ENCODE measurements at places on chromosomes 2 and 18.
A peak's percentile ranks its signal among the peaks of the same experiment; 100 is the strongest.

GRCh38 chr2:31402388-31402787 is 12.2 kb downstream of the XDH start:
- no peak for DNase-seq

DNA sequence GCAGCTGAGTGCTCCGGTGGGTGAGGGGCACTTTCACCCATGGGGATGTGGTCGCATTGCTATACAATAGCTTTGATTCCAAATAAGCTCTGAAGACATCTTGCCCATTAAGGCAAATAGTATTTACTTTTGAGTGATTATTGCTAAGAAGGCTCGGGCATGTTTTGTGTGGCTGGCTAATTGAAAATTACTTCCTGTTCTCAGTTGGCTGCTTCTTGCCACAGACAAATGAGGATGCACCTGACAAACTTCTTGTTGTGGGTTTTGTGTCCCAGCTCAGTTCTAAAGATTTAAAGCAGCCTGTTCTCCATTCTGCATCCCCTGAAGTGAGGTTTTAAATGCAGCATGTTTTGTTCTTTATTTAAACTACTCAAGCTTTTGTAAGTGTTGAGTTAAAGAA is 88.3 kb downstream of the KCNS3 start:
- DNase-seq, result no peak

DNA sequence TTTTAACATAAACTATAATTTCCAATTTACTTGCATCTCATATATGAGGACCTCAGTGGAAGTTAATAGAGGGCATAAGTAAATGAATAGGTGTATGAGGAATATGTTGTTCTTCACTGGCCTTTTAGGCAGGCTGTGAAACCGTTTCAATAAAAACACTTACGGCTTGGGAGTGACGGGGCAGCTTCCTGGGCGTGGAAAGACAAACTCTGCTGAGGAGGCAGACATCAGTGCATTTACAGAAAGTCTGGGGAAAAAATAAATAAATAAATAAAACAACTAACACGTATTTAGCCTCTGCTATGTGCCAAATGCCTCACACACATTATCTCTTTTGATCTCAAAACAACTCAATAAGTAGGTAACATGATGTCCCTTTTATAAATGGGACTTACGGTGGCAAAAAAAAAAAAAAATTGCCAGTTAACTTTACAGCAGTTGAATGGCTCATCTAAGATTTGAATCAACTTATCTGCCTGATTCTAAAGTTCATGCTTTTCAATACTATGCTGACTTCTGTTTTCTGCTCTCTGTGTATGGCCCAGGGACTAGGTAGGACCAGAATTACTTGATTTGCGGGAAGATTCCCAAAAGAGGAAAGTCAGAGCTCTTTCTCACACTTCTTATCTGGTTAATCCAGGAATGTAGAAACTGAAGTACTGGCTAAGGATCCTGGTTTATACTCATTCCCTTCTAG is 77.5 kb upstream of the LRATD1 start:
- no peak for DNase-seq

GRCh38 chr2:46179037-46179621 is 118.1 kb upstream of the EPAS1 start:
- no peak for DNase-seq

GRCh38 chr2:149021271-149021719 is 17.2 kb upstream of the LYPD6B start:
- DNase-seq, result no peak

DNA sequence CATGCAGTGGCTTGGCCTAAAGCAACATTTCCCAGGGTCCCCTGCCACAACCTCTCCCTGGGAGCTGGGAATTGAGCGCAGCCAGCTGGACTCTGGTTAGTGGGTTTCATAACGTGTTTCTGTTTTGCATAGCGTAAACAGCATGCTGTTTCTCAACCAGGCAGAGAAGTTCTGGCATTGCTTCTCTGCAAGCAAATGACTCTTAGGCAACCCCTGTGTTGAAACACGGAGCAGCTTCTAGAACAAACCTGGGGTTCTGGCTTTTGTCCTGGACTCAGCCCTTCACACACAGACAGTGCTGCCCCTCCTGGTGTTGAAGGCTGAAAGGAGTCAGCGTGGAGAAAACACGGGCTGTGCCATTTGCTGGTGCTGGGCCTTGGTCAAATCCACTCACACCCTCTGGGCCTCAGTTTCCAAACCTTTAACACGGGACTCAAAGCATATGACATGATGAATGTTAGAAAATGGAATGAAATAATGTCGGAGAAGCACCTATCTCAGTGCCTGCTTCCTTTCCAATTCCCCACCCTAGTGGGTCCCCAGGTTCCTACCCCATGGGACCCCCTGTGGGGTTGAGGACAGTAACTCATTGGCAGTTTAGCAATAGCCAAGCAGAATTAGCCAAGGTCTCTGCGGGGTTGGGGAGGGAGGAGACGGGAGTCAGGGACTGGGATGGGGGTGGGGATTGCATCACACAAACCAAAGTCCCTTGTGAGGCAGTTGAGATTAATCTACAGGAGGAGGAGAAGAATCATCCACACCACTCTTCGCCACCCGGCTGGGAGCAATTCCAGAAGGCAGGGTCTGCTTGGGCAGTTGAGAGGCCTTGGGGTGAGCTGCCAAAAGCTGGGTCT is 30.2 kb upstream of the IL1R2 start:
- no peak for DNase-seq

DNA sequence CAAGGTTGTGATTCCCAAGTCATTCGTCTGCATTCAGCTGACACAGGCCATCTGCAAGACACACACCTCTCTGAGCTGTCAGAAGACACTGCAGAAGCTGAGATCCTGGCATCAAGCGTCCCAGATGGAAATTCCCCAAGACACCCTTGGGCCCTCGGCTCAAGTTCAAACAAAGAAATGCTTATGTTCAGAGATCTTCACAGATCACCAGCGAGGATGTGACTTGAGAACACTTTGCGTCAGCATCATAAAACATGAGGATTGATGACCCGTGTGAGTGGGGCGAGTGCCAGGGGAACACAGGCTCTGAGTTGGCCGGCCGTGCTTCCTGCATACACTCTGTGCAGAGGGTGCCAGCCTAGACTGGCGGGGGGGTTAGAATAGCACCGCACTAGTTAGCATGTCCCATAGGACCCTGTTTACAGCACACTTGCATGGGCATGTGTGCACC is 36.8 kb downstream of the KCNIP3 start:
- peak; percentile 99 for DNase-seq

DNA sequence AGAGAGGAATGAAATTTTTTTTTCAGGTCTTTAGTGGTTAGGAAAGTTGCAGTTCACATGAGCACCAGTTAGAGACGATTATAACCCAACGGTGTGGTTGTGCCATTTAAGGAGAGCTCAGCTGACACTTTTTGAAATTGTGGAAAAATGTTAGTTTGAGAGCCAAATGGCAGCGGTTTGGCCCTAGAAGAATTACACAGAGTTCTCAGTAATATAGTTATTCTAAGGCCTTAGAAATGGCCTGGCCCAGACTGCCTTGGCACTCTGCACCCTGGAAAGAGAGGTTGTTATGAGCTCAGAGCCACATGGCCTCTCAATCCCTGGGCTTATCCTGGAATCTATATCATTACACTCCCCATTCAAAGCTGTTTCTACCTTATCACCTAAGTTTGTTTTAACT is 117.4 kb downstream of the RHBDD1 start:
- no peak for DNase-seq

GRCh38 chr2:75710220-75710576 is 517 bp downstream of the GCFC2 start:
- DNase-seq, result no peak

GRCh38 chr2:216133397-216133796 is 24.2 kb downstream of the XRCC5 start:
- DNase-seq, result no peak

GRCh38 chr2:47359375-47359868 is 43.5 kb upstream of the MSH2 start:
- no peak for DNase-seq

DNA sequence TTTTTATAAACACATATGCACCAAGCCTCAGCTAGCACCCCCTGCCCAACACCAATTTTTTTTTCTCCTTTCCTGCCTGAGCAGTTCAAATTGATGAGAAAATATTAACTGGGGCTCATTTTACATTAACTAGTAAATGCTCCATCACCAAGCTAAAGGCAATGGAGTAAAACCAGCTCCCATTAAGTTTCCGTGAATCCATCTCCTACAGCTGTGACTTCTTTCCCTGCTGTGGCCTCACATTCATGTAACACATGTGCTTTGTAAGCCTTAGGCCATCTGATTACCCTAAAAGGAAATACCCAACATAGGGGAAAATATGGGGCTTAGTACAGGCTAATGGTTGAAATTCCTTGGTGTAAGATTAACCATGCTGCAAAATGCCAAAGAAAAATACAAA is 60.8 kb downstream of the DNER start:
- peak; percentile 45 for DNase-seq

DNA sequence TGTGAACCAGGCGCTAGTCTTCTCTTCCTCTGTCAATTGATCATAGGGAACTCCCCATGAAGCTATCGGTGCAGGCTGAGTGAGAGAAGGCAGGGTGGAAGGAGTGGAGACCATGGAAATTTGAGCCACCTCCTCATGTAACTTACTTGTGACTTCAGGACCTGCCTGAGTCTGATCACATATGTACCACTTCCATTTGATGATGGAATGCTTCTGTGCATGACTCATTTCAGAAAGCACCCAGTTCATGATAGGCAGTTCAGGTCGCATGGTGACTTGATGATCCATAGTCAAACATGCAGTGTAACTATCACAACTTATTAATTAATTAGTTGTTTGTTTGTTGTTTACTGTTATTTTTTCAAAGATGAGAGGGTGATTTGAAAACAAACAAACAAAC is 1296.7 kb downstream of the SUCLG1 start:
- DNase-seq, result no peak

GRCh38 chr2:96549967-96550786 is 13.6 kb downstream of the ARID5A start:
- no peak for DNase-seq

GRCh38 chr2:164141271-164141670 is 405.5 kb upstream of the FIGN start:
- no peak for DNase-seq

GRCh38 chr18:27600245-27600644 is 415.1 kb upstream of the CHST9 start:
- no peak for DNase-seq

GRCh38 chr2:106885329-106885728 is 638 bp downstream of the ST6GAL2 start:
- no peak for DNase-seq

GRCh38 chr18:24014062-24014985 is at the start of gene TTC39C:
TTC39C (plus strand) TSS chr18:24014754; CDS start chr18:24014872, 118 bp downstream.
- no peak for DNase-seq
